ENCODE measurements at places on chromosomes 6 and 20.

DNA sequence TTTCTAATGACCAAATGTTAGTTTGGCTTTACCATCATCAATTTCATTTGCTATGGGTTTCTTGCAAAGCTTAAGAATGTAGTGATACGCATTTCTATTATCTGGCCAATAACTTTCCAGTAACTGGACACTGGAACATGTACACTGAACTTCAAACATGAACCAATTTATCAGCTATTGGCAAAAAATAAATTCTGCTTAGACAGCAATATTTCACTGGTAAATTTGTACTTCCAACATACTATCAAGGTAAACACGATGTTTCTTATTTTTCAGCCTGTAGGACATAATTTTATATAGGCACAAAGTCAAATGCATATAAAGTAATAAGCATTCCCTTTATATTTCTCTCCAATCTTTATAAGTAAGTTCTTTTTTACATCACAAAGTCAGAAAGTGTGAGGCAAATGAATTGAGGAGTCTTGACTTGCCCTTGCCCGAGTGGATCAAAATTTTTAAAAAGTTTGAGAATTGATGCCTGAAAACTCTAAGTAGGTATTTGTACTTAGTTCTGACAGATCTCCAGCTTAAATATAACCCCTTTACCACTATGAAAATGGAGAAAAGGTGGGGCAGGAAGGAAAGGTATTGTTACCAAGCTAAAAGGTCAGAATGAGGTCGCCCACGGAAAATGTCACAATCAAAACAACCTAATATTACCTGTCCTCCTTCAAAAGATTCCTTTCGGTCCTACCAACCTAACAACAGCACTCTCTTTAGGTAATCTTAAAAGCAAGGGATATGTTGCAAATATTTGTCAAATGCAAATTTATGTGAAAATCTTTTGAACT, 41.3 kb downstream of the STK38 start:
- DNase-seq = no peak

- no peak for DNase-seq
Measured at GRCh38 chr6:20389066-20389465, 12.6 kb upstream of the E2F3 start.

- peak; percentile 42 for DNase-seq
Measured at GRCh38 chr6:158649289-158650143, at the start of gene SYTL3. Gene SYTL3 (plus strand): TSS chr6:158650054. CDS start chr6:158663269, 13,215 bp downstream.

GRCh38 chr6:63496361-63496804, 75.9 kb upstream of the LOC128125822 start:
- DNase-seq = no peak

- no peak for DNase-seq
Measured at GRCh38 chr20:33518071-33518470, 28.2 kb downstream of the CBFA2T2 start.

- DNase-seq = no peak
Measured at GRCh38 chr6:31497531-31498476, at the start of gene MICB. Gene MICB (plus strand): TSS chr6:31498145. CDS start chr6:31498194, 49 bp downstream.

DNA sequence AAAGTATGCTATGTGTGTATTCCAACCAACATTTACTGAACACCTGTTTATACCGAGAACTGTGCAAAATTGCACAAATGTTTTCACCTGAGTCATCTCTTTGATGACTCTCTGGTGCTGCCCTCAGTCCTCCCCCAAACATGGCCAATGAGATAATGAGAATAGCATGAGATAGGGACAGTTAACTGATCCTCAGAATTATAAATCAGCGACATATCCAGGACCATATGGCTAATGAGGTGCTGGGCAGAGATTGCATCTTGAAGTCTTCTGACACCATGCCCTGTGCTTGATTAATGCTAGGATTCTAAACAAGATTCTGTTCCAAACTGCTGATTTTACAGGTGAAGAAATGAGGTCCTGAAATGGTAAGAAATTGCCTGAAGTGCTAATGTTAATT, 13.0 kb downstream of the CLVS2 start:
- DNase-seq = no peak

DNA sequence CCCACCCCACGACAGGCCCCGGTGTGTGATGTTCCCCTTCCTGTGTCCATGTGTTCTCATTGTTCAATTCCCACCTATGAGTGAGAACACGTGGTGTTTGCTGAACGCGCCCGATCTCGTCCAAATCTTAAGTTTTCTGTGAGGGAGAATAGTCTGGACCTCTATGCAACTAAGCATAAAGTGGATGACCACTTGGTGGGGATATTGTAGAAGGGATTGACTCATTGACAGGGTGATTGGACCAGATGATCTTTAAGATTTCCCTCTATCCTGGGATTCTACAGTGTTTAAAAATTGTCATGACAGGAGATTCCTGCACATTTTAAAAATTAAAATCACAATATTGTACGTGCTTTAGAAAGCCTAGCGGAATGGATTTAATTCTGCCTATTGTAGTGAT, 141.3 kb downstream of the TRMT11 start:
- DNase-seq = no peak

DNA sequence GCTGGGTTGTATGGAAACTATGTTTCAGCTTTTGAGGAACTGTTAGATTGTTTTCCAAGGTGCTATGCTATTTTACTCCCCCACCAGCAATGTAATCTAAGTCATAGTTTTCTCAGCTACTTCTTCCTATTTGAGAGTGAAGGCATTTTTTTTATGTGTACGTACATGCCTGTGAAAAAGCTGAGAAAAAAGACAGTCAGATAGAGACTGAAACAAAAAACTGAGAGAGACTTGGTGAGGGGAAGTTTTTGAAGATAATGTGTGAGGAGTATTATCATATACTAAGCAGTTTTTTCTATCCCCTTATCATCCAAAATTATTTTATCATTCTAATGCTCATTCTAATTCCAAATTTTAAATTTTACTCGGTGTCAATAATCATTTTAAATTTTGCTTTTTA, 780.0 kb downstream of the BCKDHB start:
- DNase-seq = no peak

DNA sequence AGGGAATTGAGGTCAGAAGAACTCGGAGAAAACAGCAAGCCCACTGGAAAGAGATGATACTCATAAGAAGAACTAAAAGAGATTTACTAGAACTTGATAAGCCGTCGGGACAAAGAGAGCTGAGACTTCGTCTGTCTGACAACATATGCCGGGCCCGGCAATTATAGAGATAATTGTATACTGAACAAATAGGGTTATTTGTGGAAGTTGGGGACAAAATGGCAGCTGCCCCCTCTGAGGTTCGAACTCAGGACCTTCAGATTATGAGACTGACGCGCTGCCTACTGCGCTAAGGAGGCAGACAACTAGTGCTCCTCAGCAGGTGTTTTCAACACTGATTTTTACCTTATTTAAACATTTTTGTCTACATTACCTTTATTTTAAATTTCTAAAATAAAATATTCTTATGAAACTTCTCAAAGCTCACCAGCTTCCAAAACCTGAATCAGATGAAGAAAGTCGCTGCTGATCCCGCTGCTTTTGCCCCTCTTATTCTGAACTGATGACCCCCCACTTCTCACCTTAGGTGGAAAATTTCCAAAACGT, 29.3 kb upstream of the TRIM27 start:
- peak; percentile 52 for DNase-seq

DNA sequence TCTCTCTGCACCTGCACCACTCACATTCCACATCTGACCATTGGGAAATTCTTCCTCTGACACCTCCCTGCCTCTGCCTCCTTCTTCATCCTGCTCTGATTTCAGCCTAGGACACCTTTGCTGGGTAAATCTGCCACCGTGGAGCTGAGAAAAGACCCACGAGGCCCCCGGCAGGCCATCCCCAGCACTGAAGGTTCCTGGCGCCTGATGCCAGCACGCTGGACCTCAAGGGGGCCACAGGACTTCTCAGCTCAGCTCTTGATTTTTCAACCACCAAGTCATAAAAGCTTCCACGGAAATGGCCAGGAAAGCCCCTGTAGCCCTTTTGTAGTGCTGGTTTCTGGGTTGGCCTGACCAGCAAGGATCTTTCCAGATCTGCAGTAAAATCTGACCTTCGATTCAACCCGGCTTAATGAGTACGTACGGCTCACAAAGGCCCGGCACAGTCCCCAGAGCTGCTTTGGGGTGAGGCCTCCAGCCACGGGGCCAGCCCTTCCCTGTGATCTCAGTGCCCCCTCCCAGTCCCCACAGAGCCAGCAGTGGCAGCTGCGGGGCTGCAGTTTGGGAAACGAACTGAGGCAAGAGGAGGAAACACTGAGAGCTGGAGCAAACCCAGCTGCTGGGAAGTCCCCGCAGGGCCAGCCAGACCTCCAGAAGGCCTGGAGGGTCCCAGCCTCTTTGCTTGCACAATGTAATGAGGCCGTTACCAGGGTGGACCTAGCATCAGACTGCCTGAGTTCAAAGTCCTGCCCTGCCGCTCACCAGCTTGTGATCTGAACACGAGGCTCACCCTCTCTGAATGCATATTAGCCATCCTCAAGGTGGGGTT, 157.5 kb downstream of the BMP7 start:
- no peak for DNase-seq

DNA sequence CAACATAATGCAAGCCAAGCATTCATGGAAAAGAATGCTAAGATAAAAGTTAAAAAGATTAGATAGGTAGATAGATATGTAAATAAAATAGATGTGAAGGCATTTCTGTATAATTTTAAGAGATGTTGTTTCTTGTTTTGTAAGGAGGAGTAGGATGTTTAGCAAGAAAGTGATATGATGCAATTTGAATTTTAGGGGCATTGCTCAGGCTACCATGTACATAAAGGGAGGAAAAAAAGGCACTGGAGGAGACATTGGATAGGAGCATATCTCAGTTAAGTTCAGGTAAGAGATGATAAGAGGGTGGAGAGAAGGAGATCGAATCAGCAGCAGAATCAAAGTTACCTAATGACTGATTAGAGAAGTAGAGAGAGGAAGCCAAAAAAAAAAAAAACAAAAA, 194.7 kb downstream of the TENT5A start:
- DNase-seq = no peak

DNA sequence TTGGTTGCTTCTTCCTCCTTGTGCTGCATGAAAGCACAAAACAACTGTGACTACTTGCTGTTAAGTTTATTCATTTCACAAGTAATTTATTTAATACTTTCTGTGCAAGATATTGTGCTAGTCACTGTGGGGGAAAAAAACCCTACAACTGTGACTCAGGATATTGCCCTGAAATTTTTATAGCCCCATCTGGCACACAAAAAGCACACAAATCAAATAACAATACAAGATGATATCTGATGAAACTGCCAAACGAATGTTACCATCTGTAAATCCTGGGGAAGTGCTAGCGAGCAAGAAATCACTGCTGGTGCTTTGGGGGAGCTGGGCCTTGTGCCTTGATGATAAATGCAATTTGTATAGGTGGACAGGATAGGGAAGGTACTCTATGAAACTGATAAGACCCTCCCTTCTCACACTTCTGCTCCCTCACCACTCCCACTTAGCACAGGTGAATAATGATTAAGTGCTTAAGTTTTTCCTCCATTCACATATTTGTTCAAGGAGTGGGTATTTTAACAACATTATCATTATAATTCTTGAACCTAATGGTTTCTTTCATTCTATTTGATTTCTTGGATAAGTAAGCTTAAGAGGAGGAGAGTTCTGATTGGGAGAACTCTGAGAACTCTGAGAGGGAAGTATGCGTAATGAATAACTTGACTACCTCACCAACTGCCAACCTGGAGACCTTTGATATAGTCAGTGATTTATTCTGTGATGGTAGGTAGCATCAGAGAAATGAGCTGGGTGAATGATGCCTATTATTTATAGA, 115.3 kb downstream of the RTN4IP1 start:
- DNase-seq = no peak

DNA sequence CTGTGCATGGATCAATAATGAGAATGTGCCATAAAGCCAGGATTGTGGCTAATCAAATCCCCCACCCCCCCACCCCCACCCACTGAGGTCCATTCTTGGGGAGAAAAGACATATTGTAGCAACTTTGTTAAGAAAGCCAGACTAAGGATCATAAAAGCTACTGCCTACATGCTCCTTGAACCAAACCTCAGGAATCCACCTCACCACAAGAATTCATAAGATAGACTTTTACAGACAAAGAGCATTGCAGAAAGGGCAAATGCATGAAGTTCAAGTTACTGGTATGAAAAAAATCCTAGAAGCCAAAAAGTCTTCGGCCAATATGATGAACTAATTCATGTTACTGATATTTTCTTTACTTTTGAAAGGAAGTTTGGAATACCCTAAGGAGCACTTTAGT, 187.9 kb upstream of the ARID1B start:
- DNase-seq = no peak

GRCh38 chr6:35436071-35436857, 15.9 kb upstream of the FANCE start:
- DNase-seq = no peak

DNA sequence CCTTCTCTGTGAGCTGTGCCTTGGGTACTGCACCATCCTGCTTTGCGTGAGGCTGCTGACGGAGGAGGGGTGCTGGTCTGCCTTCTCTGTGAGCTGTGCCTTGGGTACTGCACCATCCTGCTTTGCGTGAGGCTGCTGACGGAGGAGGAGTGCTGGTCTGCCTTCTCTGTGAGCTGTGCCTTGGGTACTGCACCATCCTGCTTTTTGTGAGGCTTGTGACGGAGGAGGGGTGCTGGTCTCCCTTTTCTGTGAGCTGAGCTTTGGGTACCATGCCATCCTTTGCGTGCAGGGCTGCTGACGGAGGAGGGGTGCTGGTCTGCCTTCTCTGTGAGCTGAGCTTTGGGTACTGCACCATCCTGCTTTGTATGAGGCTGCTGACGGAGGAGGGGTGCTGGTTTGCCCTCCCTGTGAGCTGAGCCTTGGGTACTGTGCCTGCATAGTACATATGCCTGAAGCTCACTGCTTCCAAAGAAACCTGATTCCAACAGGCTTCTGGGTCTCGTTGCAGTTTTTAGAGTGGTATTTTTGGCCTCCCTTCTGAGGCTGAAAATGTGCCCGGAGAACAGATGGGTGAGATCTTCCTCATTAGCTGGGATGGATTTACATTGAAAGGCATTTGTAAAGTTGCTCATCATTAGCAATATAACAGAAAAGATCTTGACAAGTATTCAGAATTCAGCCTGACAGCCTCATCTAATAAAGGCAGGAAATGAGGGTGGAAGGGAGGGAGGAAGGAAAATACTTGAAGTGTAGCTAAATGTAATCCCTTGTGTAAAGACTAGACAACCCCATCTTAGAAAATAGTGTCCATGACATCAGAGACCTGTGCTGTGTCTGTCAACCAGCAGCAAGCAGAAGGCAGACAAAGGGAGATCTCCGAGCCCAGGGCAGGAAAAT, 46.8 kb upstream of the UNC93A start:
- no peak for DNase-seq

GRCh38 chr6:31730631-31731086, 1.6 kb upstream of the DDAH2 start:
- DNase-seq = no peak
